ENCODE measurements at places on chromosomes 13 and 19.
A peak's percentile ranks its signal among the peaks of the same experiment; 100 is the strongest.

DNA sequence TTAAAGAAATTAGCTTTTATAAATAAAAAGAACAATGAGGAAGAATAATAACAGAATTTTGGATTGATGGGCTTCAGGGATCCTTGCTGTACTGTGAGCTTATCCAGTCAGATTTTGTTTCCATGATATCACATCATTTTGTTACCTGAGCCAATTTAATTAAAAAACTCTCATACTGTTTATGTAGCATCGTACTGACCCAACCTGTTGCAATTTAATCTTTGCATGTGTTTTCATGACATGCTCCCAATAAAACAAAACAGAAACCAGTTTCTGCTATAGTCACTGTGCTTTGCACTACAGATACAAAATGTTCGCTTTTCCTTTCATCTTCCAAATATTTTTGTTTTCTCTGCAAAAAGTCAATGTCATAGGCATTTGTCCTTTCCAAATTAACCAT, 109.7 kb upstream of the RNF113B start:
- no peak for DNase-seq

DNA sequence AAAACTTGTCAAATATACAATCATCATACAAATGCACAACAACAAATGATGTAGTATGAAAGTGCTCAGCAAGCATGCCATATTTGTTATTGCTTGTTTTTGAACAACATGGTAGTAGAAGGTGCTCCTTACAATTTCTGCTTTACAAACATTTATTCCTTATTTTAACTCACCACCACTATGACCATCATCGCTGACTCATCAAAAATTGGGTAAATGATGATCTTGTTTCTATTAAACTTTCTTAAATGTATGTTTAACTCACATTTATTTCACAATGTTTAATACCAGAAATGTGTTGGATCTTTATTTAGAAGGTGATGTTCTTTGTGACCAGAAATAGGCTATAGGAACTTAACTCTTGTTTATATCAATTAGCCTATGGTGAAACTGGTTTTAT, 45.5 kb downstream of the KCNRG start:
- DNase-seq: no peak

DNA sequence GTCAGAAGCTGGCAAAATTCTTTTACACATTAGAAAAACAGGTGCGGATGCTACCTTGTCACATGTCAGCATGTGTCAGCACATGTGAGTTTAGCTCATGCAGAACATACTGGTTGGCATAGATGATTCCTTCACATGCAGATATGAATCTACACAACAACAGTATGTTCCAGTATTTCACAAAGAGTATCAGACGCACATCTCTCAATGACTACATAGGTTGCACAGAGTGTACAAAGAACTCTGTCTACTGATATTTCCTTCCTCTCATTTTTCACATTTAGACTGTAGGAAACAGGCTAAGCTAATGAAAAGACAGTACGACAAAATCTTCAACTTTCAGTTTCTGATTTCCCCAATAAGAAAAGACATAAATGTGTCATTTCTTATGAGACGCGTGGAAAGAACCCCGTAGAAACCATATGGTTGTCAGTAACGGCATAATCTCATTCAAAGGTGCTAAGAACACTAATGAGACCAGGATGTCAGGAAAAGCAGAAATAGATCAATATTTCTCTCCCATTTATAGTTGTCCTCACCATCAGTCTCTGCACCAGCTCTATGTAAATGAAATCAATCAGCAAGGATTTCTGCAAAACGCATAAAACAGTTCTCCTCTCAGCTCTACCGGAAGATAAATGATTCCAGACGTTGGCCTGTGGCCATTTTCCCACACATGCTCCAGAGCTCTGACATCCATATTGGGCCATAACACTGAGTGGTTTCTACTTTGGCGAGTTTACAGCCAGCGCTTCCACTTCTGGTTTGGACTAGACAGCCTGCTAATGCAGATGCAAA, 81.2 kb downstream of the STARD13 start:
- DNase-seq: no peak

- no peak for DNase-seq
These were observed 533.8 kb downstream of the OLFM4 start for GRCh38 chr13:53562419-53562818.

GRCh38 chr13:110882972-110883371, 31.9 kb downstream of the ANKRD10 start:
- DNase-seq: no peak

DNA sequence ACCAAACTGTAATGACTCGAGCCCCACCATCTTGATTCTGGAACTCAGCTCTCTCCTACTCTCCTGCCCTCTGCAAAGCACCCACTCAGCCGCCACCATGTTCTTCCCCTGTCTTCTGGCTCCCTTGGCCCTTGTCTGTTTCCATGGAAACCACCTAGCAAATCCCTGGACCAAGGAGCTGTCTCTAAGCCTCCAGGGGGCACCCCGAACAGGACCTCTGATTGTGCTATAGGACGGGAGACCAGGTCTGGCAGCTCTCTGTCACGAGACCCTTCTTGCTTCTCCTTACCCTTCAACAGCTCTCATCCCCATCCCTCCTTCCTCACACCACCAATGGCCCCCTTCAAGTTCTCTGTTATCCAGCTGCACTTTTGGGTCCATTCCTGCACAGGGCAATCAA, 277.7 kb upstream of the ZNF507 start:
- DNase-seq: no peak

DNA sequence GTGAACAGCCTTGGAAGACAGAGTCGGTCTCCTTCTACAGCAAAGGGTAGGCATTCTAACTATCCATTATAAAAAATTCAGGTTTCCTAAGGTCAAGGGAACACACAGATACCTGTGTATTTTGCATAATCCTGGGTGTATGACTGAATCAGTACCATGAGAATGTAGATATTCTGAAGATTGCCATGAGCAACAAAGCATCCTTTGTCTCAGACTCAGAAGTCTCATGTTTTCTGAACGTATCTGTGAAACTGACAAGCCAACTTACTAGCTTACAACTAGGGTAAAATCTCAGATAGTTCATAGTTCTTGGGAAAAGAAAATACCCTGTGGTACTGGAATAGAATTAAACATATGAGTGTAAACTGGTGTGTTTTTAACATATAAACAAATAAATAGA, 6.5 kb downstream of the ZNF566 start:
- DNase-seq: no peak

DNA sequence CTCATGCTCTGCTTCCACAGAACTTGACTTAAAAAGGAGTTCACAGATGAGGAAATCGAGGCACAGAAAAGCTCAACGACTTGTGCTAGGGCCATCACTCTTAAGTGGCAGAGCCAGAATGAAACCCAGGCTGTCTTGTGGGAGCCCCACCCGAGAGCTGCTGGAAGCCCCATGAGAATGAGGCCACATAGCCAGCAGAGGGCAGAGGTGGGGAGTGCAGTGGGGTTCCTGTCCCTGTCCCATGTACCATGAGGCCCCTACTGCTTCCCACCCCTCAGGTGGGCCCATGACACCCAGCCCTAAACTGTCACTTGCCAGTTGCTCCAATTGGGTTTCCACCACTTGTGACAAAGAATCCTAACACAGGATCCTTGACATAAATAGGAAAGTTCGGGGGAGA, 175.9 kb downstream of the IRS2 start:
- no peak for DNase-seq

DNA sequence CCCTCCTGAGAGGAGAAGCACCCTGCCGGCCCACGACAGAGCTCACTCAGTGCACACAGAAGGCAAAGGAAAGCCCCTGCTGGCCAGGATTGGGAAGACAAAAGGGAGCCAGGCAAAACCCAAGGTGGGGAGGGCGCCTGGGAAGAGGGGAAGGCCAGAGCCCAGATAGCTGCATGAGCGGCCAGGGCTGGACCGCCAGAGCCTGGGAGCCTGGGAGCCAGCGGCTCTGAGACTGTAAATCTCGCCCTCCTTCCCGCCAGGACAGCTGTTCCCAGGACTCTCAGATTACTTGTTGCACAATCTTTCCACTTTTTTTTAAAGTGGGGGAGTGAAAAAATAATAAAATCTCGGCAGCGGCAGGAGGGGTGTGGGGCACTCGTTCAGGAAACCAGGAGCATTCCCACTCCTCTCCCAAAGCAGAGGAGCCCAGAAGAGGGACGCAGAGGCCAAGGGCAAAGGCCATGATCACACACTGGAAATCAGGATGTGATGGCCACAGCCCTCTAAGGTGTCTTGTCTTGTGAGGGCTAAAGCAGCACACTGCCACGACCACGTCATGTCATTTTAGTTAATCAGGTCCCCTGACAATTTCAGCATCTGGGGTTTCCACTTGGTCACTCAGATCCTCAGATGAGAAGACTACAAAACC, 19.6 kb upstream of the EPHX3 start:
- no peak for DNase-seq

DNA sequence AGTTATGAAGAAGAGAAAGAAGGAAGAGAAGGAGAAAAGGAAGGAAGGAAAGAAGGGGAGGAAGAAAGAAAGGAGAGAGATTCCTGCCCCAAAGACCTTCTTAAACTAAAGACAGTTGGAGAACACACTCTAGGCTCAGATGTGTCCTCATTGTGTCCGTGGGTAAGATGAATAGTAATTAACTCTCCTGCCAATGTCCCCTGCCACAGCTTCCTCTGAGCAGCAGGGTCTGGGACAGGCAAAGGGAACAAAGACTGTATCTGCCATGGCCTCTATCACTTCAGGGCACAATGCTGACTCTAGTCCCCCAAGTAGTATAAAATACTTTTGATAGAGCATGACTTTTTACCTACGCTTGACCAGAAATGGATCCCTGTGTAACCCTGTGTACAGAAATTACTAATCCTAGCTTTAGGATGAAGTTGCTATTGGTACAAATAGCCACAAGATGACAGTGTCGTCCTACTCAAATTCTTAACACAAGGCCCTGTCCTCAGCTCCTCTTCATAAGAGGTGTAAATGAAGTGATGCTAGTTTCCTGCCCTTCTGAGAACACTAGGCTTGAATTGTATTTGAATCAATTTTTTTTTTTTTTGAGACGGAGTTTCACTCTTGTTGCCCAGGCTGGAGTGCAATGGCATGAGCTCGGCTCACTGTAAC, 186.2 kb upstream of the GPR12 start:
- DNase-seq: peak; percentile 57

DNA sequence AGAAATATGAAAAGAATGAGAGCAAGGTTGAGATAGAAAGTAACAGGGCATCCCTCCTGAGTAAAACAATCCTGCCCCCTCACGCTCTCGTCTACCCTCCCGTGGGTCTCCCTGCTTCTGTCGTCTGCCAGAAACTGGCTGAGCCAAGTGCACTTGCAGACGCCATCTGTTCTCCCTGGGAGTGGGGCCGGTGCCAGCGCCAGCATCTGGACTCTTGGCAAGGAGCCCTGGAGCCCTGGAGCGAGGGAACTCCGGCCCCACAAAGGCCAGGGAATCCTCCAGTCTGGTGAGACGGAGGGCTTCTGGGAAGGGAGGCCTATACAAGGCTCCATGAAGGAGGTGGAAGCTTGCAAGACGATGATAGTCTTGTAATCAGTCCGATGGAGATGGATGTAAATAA, 2.3 kb upstream of the TMEM91 start:
- peak; percentile 83 for DNase-seq

DNA sequence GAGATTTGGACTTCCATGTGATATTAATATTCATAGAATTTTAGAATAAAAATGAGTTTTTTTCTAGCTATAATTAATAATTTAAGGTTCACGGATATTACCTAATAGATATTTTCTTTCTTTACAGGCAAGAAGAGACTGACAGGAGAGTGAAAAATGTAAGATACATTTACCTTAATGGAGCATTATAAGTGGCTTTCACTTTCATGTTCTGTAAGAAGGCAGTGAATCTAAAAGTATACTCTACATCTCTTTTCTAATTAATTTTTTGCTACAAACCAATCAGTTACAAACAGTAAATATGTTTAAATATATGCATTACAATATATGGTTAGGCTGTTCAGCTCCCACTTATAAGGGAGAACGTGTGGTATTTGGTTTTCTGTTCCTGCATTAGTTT, 159.1 kb downstream of the LMO7 start:
- DNase-seq: no peak

DNA sequence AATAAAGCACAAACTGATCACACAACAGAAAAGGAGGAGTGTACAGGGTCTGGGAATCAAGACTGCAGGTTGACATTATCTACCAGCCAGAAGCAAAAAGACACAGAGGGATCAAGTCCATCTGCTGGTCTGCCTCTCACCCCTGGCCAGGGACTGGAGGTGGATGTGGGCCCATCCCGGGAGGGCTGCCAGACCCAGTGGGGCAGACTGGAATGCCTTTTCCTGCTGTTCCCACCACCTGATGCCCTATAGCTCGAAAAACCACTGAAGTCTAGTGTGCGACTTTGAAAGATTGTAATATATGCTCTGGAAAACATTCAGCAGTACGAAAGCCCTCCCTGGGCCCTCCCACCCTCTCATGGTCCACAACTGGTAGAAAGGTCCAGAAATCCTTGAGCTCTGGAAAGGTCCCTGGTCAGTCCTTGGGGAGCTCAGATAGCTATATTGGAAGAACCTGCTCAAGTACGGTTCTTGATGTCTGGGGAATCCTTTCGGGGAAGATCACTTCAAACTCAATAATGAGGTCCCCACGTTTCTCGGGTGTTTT, 2.6 kb downstream of the DNAJB1 start:
- DNase-seq: no peak

GRCh38 chr13:40058757-40059236, 403.3 kb downstream of the COG6 start:
- no peak for DNase-seq

- no peak for DNase-seq
These were observed 279.8 kb downstream of the MTUS2 start for GRCh38 chr13:29099781-29100406.

DNA sequence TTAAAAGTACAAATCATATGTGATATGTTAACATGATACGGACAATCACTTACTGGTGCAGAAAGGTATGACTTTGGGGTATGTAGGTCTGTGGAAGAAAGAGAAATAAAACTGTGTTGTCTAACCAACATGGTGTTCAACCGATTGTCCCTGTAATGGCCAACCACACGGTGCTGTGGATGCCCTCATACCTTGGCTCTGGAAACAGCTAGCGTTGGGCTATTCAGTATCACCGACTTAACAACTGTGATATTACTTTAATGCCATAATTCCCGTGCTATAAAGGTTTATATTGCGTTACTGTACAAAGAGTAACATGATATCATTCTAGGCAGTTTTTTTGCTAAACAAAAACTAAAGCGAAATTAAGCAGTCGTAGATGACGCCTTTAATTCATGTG, 448.3 kb downstream of the EFNB2 start:
- no peak for DNase-seq

DNA sequence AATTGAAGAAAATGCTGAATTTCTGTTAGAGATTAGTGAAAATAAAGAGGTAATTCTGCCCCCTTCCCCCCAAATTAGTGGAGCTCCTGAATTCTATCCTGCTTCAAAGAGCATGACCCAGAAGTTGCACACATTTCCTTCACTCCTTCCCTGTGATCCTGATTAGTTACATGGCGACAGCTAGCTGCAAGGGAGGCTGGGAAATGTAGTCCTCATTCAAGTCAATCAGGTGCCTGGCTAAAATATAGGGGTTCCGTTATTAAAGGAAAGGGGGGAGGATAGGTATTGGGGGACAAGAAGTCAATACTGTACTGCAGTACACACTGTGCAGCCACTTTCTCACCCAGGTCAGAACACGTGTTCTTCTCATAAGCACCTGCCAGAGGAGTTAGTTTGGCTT, 65.8 kb downstream of the SIPA1L3 start:
- DNase-seq: no peak

GRCh38 chr13:102035969-102036368, 365.9 kb downstream of the FGF14 start:
- peak; percentile 22 for DNase-seq
